Hematopoietic multipotent progenitor cell treated with erythropoietin and hydrocortisone succinate and interleukin-3 and kit ligand, for 15 days (in vitro differentiated cells): ENCODE measurements at places on chromosomes 2 and 18.

GRCh38 chr18:63119647-63120046 lies 199.9 kb downstream of the BCL2 start:
- DNase-seq, result no peak

DNA sequence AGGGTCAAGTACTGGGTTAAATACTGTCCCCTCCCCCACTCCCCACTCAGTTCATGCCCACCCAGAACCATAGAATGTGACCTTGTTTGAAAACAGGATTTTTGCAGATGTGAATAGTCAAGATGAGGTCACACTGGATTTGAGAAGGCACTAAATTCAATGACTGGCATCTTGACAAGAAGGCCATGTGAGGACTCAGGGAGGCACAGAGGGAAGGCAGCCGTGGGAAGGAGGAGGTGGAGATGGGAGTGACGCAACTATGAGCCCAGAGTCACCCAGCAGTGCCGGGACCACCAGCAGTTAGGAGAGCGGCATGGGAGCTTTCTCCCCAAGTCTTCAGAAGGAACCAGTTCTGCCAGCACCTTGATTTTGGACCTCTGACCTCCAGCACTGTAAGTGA lies 257.3 kb downstream of the BCL2 start:
- no peak for DNase-seq

DNA sequence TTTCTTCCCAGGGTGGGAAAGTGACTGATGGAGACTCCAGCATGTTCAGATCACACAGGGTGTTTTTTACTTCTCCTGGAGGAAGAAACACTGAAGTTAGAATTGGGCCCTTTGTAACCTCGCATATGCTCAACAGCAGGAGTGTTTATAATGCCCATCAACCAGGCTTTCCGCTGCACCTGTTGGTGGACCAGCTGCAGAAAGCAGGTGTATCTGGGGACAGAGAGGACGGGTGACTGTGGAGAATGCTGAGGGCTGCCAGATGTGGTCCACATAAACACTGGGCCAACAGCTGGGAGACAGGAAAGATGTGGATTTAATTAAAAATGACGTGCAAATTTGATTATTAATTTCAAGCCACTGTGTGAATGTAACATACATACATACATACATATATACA lies 335.5 kb upstream of the SPRED2 start:
- DNase-seq, result no peak

GRCh38 chr2:12589802-12590320 lies 126.9 kb upstream of the TRIB2 start:
- no peak for DNase-seq

GRCh38 chr2:128369602-128370467 lies 51.2 kb upstream of the HS6ST1 start:
- no peak for DNase-seq

DNA sequence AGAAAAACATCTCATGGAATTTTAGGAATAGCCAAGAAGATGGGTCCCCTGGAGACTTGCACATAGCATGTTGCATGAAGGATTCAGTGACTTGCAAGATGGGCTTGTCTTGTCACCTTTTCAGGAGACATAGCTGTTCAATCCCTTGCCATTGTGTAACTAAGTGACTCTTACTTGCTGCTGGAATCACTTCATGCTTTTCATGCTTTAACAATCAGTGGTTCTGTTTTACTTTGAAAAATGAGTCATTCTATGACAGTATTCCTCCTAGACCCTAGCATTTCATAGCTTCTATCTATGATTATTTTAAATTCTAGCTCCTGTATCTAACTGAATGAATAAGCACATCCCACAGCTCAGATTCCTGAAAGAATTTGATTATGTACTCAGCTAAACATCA lies 2.8 kb downstream of the KYNU start:
- no peak for DNase-seq

- DNase-seq, result no peak
These were observed 35.5 kb upstream of the SP5 start for GRCh38 chr2:170679607-170680079.

DNA sequence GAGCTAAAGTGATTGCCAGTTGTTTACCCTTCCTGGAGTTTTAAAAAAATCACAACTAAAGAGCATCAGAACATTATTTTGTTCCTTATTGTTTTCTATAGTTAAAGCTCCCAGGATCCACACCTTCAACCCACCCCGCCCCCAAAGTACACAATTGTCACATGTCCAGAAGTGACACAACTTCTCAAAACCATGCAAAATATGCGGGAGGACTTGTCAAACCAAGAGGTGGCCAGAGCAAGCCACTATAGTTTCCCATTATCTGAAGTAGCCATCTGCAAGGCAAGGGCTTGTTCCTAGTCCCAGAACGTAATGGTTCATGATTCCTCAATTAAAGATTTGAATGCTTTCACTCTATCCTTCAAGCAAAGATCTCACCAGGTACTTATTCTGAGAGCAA lies 9.9 kb upstream of the INO80C start:
- no peak for DNase-seq

DNA sequence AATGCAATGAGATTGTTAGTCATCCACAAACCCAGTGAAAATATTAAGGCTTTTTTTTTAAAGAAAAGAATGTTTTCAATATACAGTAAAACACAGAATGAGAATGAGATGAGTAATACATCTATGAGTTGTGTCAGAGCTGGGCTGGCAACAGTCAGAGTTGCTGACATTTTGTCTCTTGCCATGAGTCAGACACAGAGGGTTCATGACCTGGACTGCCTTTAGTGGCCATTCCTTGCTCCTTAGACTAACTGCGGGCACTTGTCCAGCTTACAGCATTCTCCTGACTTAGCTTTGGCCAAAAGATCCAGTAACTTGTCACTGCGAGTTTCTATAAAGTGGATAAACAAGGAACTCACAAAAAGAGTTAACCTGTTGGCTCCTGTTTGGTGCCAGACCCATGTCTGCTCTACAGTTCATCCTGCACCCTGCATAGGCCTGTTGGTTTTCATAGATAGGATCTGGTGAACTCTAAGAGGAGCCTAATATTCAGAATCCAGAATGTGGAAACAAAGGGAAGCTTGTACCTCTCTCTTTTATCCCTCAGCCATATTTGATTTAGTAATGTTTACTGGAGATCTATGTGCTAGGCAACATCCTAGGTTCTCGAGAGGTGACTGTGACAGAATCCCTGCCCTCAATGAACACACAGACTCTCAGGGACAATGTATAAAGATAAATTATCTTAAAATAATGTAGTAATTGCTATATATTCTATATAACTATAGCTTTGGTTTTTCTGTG lies 391.5 kb upstream of the VWC2L start:
- DNase-seq, result no peak

GRCh38 chr2:43616967-43617680 lies 19.9 kb upstream of the PLEKHH2 start:
- no peak for DNase-seq

DNA sequence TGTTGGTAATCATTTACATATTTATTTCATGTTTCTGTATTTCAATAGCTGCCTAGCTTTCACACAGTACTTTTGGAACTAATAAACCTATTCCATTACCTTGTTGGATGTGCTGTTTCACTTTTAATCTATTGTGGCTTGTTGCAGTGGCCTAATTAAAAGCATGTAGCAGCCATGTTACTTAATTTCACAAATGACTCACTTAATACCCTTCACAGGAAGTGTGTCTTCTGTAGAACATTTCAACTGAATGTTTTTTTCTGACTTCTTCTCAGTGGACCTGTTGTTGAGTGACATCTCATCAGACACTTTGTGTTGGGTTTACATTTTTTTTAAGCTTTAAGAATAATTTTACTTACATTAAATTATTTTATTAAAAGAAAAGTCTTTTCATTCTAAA lies 260.5 kb upstream of the THUMPD2 start:
- DNase-seq, result no peak
